ENCODE measurements at places on chromosomes 5 and 9. TPM values are rescaled to one million over a fixed set of nuclear protein-coding genes. Genes with fewer than 3 reads are reported as not detected.
A peak's percentile ranks its signal among the peaks of the same experiment; 100 is the strongest.

GRCh38 chr9:81393985-81394811 is 295.1 kb downstream of the TLE1 start:
- DNase-seq, result no peak

- DNase-seq, result no peak
These were observed 225.8 kb downstream of the FANCC start for GRCh38 chr9:95091601-95092261.

Gene KIF24
- 0.46 TPM for total RNA-seq

DNA sequence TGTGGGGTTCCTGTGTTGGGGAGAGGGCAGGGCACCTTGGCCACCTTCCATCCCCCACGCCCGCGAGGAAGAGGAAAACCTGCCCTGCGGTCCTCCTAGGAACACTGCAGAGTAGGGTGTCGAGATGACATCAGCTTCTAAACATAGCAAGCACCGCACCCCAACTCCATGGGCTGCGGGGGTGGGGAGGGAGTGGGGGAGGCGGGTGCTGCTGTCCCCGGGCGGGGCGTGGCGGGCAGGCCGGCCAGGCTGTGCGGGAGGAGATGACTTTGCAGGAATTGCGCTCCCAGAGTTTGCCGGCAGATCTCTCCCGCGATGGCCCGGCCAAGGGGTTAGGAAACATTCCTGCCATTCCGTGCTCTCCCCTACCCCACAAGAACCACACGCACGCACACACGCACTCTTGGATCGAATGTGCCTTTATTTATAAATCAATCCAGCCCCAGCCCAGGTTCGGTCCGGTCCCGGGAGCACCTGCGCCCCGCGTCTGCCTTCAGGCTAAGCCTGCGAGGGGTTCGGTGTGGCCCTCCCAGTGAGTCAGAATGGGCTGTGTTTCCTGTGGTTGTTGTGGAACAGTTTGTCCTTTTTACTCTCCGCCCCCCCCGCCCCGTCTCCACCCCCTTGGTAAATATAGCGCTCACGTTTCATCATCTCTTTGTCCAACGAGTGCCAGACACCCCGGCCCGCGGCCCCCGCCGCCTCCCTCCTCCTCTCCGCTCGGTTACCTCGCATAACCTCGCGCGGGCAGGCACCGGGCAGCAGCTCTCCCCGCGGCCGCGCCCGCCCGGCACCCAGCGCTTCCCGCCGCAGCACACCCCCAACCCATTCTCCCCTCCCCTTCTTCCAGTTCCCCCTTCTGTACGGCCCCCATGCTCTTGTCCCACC is 5.3 kb upstream of the KLF9 start:
- DNase-seq, result peak; percentile 99

DNA sequence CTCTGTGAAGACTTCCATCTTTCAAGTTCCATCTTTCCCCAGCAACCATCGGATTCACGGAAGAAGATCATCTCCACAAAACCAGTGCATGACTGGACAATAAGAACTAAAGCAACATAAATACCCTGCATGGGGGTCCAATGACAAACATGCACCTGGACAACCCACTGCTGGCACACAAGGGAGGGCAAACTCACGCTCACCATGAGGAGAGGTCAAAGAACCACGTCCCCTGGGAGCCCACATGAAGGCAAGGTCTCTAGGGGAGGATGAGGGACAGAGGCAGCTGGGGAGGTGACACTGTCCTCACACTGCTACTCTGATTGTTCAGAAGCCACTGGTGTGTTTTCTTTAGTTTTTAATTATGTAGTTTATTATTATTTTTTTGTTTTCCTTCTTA is 190.8 kb downstream of the MED10 start:
- no peak for DNase-seq

- no peak for DNase-seq
These were observed 45.4 kb downstream of the RAB14 start for GRCh38 chr9:121156263-121156731.

DNA sequence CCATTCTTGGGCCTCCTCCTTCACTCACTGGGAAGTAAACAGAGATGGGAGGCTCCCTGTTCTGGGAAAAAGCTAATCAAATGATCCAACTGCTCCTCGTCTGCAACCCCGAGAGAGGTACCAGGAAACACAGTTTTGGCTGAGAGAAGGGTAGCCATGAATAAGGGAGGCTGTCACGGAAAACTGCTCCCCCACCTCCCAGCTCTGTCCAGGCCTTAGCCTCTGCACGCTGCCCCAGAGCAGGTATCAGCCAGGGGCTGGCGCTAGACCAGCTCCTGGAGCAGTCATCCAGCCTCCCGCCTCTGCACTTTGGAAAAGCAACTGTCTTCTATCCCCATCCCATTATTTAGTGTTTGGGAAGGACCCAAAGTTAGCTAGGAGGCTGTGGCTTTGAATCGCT is 266.1 kb downstream of the NDUFS4 start:
- DNase-seq, result no peak

- DNase-seq, result no peak
These were observed 28.3 kb downstream of the TDRD7 start for GRCh38 chr9:97440160-97440559.

Gene KIAA0825
- total RNA-seq, result 4.4 TPM

Gene PTPN3
- 17.1 TPM for total RNA-seq

Gene PRKAA1
- total RNA-seq, result 83.0 TPM

Gene TMEM215
- total RNA-seq, result not detected

GRCh38 chr5:7886849-7887475 is 18.0 kb downstream of the MTRR start:
- DNase-seq, result no peak

DNA sequence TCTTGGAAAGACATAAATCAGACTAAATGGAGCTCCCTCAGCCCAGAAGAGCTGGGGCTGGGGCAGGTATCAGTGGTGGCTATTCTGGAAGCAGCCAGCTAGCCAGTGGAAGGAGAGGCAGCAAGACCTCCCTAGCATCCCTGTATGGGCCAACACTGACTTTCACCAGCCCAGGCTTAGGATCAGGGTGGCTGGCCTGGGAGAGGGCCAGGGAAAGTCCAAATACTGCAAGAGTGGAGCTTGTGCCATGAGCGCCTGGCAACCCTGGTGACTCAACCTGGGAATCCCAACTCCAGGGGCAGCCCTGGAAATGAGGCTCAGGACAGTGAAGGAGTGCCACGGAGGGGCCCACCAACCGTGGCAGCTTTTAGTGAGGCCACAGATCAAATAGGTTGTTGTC is 7.6 kb upstream of the IRF1 start:
- no peak for DNase-seq

Gene TMEM203
- total RNA-seq, result 28.7 TPM

Gene ZNF169
- total RNA-seq, result 6.0 TPM

DNA sequence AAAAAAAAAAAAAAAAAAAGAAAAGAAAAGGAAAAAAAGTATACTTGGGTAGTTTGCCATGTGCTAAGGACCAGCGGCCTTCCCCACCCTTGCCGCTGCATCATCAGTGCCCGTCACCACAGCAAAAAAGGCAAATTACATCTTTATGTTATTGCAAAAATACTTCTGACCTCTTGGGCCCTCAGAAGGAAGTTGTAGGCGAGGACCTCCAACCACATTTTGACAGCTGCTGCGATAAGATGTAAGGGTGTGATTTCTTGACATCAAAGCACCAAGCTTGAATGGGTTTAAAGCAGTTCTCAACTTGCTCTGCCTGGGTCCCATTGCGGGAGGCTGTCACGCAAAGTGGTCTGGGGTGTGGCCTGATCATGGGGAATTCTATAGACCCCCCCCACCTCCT is 39.2 kb downstream of the DMRT1 start:
- DNase-seq, result no peak

GRCh38 chr5:171906703-171907590 is 99.5 kb downstream of the FBXW11 start:
- no peak for DNase-seq

Gene FAM151B
- total RNA-seq, result 3.4 TPM

GRCh38 chr9:35872505-35872904 is 2.3 kb upstream of the OR13J1 start:
- DNase-seq, result no peak

Gene C9orf57
- total RNA-seq, result not detected

GRCh38 chr9:128103589-128103962 is 24.0 kb downstream of the PTGES2 start:
- DNase-seq, result no peak

DNA sequence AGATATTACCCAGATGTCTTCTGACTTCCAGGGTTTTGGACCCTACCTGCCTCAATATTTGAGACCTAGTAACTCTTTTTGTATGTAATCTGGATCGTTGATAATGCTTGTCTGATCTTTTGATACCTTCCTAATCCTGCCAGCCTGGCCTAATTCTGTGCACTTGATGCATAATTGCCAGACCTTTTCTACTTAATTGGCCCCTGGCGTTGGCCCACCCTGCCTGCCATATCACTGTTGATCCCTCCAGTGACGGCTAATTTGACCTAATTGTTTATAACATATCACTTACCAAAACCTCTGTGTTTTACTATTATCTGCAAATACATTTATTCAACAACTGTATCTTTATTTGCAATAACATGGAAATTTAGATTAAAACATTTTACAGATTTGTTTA is 49.0 kb downstream of the SLC44A1 start:
- DNase-seq, result no peak

DNA sequence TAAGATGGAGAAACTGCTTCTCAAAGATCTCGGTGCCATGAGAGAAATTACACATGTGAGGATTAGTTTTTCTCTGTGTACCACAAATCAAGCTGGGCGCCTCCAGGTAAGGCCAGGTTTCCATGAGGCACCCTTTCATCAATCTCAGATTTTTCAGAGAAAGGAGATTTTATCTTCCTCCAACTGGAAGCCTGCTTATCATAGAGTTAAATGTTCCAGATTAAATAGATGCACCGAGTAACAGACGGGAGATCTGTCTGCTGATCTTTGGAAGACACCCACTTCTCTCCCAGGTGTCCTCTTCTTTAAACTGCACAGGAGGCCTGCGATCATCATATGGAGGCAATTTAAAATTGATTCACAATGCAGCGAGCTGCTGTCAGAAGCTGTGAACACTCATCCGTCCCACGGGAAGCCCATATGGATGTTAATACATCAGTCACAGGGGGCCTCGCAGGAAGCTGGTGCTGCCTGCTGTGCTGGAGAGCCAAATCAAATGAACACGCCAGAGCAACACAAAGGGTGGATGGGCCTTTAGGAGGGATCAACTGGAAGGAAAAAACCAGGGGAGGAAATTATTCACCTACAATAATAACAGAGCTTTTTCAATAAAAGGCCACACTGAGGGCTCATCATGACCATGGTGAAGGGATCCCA is 93.3 kb downstream of the TLE1 start:
- no peak for DNase-seq

Gene GZMA
- 8.8 TPM for total RNA-seq

- DNase-seq, result no peak
These were observed 9.5 kb downstream of the MSX2 start for GRCh38 chr5:174733836-174734235.

DNA sequence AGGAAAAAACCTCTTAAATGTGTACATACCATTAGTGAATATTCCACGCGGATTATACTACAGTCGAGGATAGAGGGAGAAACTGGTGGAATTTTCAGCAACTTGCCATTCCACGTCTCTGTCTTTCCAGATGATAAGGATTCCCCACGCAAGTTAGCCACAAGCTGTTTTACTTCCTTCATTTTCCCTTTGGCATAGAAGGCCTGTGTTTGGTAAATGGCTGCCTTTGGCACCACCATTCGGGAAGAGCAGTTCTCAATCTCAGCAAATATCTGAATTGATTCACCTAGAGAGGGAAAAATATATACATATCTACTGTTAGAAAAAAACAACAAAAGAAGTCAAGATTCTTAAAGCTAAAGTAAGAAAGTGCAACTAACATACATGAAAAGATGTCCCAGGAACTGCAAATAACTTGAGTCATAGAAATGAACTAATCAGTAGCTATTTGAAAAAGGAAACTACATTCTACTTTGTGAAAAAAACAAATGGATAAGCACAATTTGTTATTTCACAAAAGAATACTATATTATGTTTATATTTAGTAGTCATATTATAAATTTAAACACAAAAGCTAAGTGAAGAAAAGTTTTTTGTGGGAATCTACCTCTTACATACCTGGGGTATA is 8.1 kb downstream of the ARRDC3 start:
- no peak for DNase-seq

- no peak for DNase-seq
These were observed 124.2 kb upstream of the TRPM3 start for GRCh38 chr9:71245651-71246050.

- DNase-seq, result peak; percentile 49
These were observed 141.7 kb downstream of the MVB12B start for GRCh38 chr9:126468141-126468825.

Gene PCDHGA4
- total RNA-seq, result 3.9 TPM

- no peak for DNase-seq
These were observed 72.0 kb upstream of the CTSL start for GRCh38 chr9:87653941-87654340.

GRCh38 chr5:140565780-140566095 is 1.1 kb downstream of the SLC35A4 start:
- DNase-seq, result peak; percentile 67

Gene AHRR
- 11.3 TPM for total RNA-seq

Gene ST8SIA4
- total RNA-seq, result 17.8 TPM

DNA sequence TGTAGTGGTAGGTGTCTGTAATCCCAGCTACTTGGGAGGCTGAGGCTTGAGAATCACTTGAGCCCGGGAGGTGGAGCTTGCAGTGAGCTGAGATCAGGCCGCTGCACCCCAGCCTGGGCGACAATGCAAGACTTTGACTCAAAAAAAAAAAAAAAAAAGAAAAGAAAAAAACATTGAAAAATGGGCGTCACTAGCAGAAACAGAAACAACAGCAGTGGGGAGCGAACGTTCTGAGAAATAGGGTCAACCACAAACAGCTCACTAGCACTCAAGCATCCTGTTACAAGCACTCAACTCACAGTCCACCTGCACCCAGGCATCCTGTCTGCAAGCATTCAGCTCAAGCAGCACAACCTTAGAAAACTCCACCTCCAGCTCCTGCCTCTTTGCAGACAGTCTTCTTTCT is 17.2 kb downstream of the TRIM14 start:
- peak; percentile 76 for DNase-seq

DNA sequence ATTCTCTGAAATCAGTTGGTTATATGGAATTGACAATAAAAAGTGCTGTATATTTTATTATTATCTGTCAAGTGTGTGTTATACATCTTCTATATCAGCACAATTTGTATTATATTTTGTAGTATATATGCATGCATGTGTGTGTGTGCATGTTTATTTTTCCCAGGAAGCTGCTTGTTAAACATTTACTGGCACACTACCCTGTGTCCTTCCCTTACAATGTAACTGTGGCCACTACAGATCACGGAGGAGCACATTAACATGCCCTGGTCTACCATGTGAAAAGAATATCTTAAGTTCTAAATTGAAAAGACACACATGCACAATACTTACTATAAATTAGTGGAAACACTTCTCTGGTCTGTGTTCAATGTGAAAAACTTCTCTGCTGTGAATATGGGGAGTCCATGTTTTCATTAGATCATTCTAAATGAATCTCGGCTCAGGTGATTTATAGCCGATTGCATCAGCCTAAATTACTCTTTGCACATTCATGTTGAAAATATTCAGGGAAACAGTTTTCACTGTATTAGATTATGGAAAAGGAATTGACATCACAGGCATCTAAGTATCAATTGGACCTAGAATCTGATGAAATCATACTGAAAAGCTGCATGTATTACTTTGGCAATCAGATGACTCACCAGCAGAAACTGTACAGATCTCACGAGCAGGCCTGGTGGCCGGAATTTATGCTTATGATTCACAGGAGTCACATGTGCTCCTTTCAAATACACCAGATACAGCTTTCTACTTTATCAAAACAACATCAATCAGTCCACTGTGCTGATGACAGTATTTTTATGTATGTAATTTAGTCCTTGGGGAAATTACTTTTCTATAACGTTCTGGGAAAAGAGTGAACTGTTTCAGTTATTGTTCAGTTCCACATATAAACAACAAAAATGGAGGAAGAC is 39.4 kb downstream of the LURAP1L start:
- no peak for DNase-seq

All from upper lobe of right lung (tissue), 1 donor.